ENCODE measurements at places on chromosomes 16 and 17. TPM values are rescaled to one million over a fixed set of nuclear protein-coding genes. Genes with fewer than 3 reads are reported as not detected.

GRCh38 chr17:549177-550040, 165.2 kb downstream of the VPS53 start:
- H3K4me3 ChIP-seq: no peak overlapping the region
- H3K27ac ChIP-seq: peak overlapping the region; percentile 68
- no peak for DNase-seq
- peaks cover 27% of the 10 kb centered on the region for H3K4me1 ChIP-seq

GRCh38 chr17:78474614-78475146, 96.2 kb downstream of the PGS1 start:
- no peaks in the 10 kb centered on the region for H3K27me3 ChIP-seq
- no peaks in the 10 kb centered on the region for H3K4me1 ChIP-seq
- DNase-seq: no peak
- H3K36me3 ChIP-seq: no peaks in the 10 kb centered on the region
- H3K4me3 ChIP-seq: no peak overlapping the region

DNA sequence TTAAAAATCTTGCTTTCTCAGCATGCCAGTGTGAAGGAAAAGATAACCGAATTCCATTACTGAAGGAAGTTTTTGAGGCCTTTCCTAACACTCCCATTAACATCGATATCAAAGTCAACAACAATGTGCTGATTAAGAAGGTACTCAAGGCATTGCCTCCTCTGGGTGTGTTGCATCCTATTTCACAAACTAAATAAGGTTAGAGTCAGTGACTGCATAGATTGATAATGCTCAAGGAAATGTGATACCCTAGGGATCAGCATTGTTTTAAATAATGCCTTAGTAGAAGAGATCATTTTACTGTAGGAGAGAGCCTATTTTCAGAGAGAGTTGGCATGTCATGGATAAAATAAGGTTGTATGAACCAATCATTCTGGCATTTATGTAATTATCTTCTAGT, 36.8 kb downstream of the GDPD1 start:
- no peaks in the 10 kb centered on the region for H3K27me3 ChIP-seq
- no peak overlapping the region for H3K4me3 ChIP-seq
- no peaks in the 10 kb centered on the region for H3K36me3 ChIP-seq
- no peak overlapping the region for H3K27ac ChIP-seq
- DNase-seq: no peak

DNA sequence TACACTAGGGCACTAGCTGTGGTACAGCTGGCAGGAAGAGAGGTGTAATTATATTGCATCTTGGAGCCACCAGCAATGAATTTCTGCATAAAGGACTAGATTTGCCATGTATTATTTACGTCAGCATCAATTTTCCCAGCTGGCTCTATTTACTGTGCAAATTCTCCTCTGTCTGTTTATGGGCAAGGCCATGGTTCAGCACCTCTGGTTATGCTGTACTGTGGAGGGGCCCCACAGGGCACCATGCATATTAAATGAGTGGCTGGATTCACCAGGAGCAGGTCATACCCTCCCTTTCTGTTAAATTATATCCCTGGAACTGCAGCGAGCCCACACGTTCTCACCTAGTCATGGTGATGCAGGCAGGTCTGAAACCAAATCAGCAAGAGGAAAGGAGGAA, 19.8 kb downstream of the RAD51D start:
- H3K4me1 ChIP-seq: no peaks in the 10 kb centered on the region
- no peak for DNase-seq
- peaks cover 19% of the 10 kb centered on the region for H3K36me3 ChIP-seq
- no peak overlapping the region for H3K4me3 ChIP-seq
- H3K27ac ChIP-seq: no peak overlapping the region

DNA sequence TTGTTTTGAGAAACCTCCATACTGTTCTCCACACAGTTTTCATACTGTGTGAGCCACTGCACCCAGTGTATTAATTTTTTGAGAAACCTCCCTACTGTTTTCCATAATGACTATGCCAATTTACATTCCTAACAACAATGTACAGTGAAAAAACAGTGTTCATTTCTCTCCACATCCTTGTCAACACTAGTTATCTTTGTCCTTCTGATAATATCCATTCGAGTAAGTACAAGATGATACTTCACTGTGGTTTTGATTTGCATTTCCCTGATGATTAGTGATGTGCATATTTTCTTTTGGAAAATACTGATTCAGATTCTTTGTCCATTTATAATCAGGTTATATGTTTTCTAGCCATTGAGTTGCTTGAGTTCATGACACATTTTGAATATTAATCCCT, 462.0 kb downstream of the CDH11 start:
- no peak overlapping the region for H3K27ac ChIP-seq
- no peak overlapping the region for H3K4me3 ChIP-seq
- no peaks in the 10 kb centered on the region for H3K4me1 ChIP-seq
- H3K36me3 ChIP-seq: no peaks in the 10 kb centered on the region
- no peaks in the 10 kb centered on the region for H3K27me3 ChIP-seq

DNA sequence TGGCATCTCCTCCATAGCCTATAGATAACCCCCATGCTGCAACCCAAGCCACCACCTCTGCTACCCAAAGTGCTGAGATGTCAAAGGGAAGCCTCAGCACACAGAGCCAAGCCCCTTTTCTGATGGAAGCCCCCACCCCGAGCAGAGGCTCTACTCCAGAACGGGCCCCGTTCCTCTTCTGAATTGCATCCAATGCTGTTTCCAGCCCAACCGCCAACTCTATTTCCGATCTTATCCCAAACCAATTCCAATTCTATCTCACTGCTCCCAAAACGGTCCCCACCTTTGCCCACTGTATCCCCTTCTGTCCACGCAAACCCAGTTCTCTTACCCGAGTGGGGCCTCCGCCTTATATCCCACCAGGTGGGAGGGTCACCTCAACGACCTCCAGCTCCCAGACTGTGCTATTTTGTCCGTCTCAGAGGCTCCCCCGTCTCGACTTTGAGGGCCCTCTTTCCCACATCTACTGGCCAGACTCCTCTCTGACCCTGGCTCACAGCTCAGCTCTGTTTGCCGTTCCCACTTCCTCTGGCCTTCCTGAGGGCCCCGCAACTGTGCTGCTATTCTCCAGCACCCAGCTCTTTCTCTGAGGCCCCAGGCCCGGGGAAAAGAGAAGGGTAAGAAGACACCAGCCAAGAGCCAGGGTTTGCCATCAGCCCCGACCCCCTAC, 487 bp downstream of the SRL start:
- no peak overlapping the region for H3K27ac ChIP-seq
- no peak overlapping the region for H3K4me3 ChIP-seq
- no peaks in the 10 kb centered on the region for H3K36me3 ChIP-seq
- H3K27me3 ChIP-seq: no peaks in the 10 kb centered on the region
- DNase-seq: no peak
- H3K4me1 ChIP-seq: peaks cover 2% of the 10 kb centered on the region

- H3K36me3 ChIP-seq: no peaks in the 10 kb centered on the region
- no peak overlapping the region for H3K4me3 ChIP-seq
- H3K27ac ChIP-seq: no peak overlapping the region
- DNase-seq: no peak
- no peaks in the 10 kb centered on the region for H3K4me1 ChIP-seq
Measured at GRCh38 chr16:58481931-58482330, 18.0 kb upstream of the NDRG4 start.

- no peaks in the 10 kb centered on the region for H3K4me1 ChIP-seq
- H3K27ac ChIP-seq: no peak overlapping the region
- H3K4me3 ChIP-seq: no peak overlapping the region
- H3K36me3 ChIP-seq: no peaks in the 10 kb centered on the region
- no peaks in the 10 kb centered on the region for H3K27me3 ChIP-seq
Measured at GRCh38 chr17:55327225-55328088, 62.7 kb downstream of the HLF start.

- H3K27me3 ChIP-seq: no peaks in the 10 kb centered on the region
- no peak overlapping the region for H3K4me3 ChIP-seq
- DNase-seq: no peak
- H3K4me1 ChIP-seq: peaks cover 51% of the 10 kb centered on the region
- H3K27ac ChIP-seq: peak overlapping the region; percentile 94
Measured at GRCh38 chr16:66509576-66509975, 40.3 kb downstream of the TK2 start.

GRCh38 chr16:22424161-22424937, 49.9 kb upstream of the CDR2 start:
- peaks cover 25% of the 10 kb centered on the region for H3K36me3 ChIP-seq
- H3K27me3 ChIP-seq: no peaks in the 10 kb centered on the region

GRCh38 chr17:28929787-28930186, 21.5 kb downstream of the PHF12 start:
- H3K27me3 ChIP-seq: no peaks in the 10 kb centered on the region
- no peak for DNase-seq
- peaks cover 3% of the 10 kb centered on the region for H3K36me3 ChIP-seq
- H3K27ac ChIP-seq: no peak overlapping the region
- no peaks in the 10 kb centered on the region for H3K4me1 ChIP-seq
- no peak overlapping the region for H3K4me3 ChIP-seq

DNA sequence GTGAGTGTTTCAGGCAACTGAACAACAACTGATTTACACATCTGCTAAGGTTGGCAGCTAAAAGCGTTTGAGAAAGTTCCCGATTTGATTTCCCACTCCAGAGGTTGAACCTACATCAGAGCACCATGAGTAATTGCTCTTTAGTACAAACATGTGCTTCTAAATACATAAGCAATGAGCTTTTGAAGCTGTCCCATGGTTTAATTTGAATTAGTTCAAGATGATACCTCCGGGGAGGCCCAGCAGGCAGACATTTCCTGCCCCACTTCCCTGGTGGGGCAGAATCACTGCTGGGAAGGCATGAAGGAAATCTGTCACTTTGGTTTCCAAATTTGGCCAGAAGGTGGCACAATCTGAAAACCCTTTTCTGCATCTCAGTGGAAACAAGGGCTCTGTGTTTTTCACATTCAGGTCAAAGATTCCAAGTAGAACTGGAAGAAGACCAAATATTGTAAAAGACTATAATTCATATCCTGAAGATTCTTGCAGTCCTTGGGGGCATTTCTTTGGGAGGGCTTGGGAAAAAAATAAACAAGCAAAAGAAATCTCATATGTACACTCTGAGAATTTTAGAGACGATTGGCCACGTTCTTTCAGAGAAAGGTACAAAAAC, 176.2 kb upstream of the FAM20A start:
- H3K4me1 ChIP-seq: peaks cover 14% of the 10 kb centered on the region
- H3K36me3 ChIP-seq: no peaks in the 10 kb centered on the region
- no peak overlapping the region for H3K27ac ChIP-seq
- H3K27me3 ChIP-seq: no peaks in the 10 kb centered on the region
- no peak for DNase-seq

DNA sequence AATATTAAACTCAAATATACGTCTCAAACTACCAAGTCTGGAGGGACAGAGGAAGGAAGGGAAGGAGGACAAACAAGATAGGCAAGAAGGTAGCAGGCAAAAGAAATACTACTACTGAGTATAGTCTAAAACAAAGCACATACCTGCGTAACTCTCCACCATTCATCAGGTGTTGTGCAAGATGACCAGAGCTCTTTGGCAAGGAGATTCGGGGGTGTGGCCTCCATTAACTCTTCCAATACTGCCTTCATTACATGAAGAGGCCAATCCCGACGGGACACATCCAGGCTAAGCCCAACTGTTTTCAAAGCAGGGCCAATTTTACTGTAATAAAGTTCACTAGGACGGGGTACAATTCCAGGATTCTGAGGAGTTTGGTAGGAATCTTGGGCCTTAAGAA, 38.2 kb upstream of the ARL6IP1 start:
- H3K27ac ChIP-seq: no peak overlapping the region
- no peak overlapping the region for H3K4me3 ChIP-seq
- H3K4me1 ChIP-seq: peaks cover 2% of the 10 kb centered on the region
- no peak for DNase-seq

DNA sequence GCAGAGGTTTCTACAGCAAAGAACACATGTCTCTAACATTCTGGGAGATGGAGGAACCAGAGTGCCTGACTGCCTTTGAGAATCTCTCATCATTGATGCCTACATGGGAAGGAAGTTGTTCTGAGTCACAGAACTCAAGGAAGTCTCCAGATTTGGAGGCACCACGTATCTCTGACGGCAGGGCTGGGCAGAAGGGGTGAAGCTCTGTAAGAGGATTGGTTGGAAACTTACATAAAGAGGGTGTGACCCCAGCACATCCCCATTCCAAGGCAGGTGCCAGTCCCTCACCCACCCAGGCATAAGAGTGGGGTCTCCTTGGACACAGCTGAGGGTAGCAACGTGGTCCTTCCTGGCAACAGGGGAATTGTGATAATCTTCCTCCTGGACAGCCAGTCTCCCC, 17.4 kb downstream of the TNFRSF13B start:
- DNase-seq: no peak
- no peaks in the 10 kb centered on the region for H3K4me1 ChIP-seq
- H3K27ac ChIP-seq: no peak overlapping the region

DNA sequence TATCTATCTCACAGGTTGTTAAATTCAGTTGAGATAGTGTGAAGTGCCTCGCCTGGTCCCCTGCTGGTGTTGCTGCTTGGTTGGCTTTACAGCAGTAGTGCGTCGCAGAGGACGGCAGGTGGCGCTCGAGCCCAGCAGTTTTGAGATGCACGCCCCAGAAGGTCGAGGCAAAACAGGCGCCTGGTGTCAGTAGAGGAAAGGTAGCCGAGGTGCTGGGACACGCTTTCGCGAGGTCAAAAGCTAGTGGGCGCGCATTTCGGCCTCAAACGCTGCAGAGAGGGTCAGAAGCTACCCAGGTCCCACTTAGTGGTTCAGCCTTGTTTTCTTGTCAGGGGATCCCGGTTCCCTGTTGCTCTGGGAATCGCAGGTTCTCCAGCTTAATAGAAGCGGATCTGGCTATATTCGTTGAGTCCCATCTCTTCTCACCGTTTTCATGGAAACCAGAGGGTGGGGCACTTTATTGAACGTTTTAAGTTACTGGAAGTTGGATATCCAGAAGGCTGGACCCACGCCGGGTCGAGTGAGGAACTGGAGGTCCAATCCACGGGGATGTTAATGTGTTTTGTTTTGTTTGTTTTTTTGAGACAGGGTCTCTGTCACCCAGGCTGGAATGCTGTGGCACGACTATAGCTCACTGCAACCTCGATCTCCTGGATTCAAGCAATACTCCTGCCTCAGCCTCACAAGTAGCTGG, 10.3 kb upstream of the ZFP90 start:
- no peak overlapping the region for H3K27ac ChIP-seq
- H3K4me3 ChIP-seq: peak overlapping the region; percentile 31
- DNase-seq: peak; percentile 51
- peaks cover 14% of the 10 kb centered on the region for H3K4me1 ChIP-seq
- no peaks in the 10 kb centered on the region for H3K27me3 ChIP-seq

- H3K4me3 ChIP-seq: no peak overlapping the region
- no peak overlapping the region for H3K27ac ChIP-seq
- no peak for DNase-seq
- no peaks in the 10 kb centered on the region for H3K27me3 ChIP-seq
- H3K36me3 ChIP-seq: no peaks in the 10 kb centered on the region
Measured at GRCh38 chr17:55484575-55484974, 26.7 kb downstream of the SMIM36 start.

- no peak for DNase-seq
- peak overlapping the region; percentile 83 for H3K4me3 ChIP-seq
- peaks cover 27% of the 10 kb centered on the region for H3K4me1 ChIP-seq
- H3K27me3 ChIP-seq: no peaks in the 10 kb centered on the region
Measured at GRCh38 chr17:1561420-1562175, 994 bp downstream of the PITPNA start.

GRCh38 chr16:6732166-6732565, 600.5 kb upstream of the RBFOX1 start:
- H3K36me3 ChIP-seq: no peaks in the 10 kb centered on the region
- DNase-seq: no peak
- H3K27ac ChIP-seq: no peak overlapping the region
- no peak overlapping the region for H3K4me3 ChIP-seq
- no peaks in the 10 kb centered on the region for H3K27me3 ChIP-seq

Gene PIK3R5
- total RNA-seq: 42.9 TPM

Gene MPDU1
- total RNA-seq: 31.1 TPM

Gene COX6A2
- total RNA-seq: not detected

Gene SPG7
- total RNA-seq: 214 TPM

Gene PTX4
- not detected for total RNA-seq

Gene CRYM
- total RNA-seq: not detected

Gene TP53TG3C
- not detected for total RNA-seq
